ENCODE measurements at places on chromosomes 6 and 20.
A peak's percentile ranks its signal among the peaks of the same experiment; 100 is the strongest.

DNA sequence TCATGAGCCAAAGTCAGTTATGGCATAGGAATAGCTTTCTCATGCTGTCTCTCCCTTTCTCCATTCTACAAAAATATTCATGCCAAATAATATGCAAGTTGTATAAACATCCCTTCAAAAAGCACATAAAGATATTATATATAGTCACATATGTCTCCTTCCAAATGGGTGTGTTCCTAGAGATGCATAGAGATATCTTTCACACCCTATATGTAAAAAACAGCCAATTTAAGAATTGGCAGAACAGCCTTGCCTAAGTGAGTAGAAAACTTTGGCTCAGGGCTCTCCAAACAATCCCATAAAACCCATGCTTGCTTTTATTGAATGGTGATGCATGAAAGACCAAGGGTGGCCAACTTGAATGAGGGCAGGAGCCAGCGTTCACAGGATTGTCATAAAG, 274.7 kb upstream of the SUPT3H start:
- peaks cover 3% of the 10 kb centered on the region for H3K27me3 ChIP-seq
- H3K36me3 ChIP-seq, result no peaks in the 10 kb centered on the region
- no peaks in the 10 kb centered on the region for H3K4me1 ChIP-seq
- no peak for DNase-seq
- H3K27ac ChIP-seq, result no peak overlapping the region

GRCh38 chr6:148164645-148165044, 178.0 kb upstream of the SASH1 start:
- H3K36me3 ChIP-seq, result no peaks in the 10 kb centered on the region
- H3K4me1 ChIP-seq, result no peaks in the 10 kb centered on the region
- DNase-seq, result no peak
- H3K27ac ChIP-seq, result no peak overlapping the region

DNA sequence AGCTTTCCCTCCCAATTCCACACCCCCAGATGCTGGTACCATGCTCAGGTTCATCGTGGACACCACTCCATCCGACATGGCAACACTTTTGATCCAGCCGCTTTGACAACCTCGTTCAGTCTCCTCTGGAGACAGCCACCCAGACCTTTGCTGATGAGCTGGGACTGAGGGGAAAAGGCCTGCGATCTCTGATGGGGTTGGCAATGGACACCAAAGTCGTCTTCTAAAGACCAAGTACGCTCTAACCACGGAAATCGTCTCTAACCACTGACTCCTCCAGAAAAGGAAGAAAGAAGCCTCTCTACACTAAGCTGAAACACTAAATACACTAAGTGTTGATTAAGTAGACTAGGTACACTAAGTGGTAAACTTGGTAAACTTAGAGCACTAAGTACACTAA, 26.1 kb upstream of the HLA-E start:
- H3K36me3 ChIP-seq, result no peaks in the 10 kb centered on the region
- H3K4me1 ChIP-seq, result peaks cover 14% of the 10 kb centered on the region
- no peak overlapping the region for H3K27ac ChIP-seq
- H3K27me3 ChIP-seq, result peaks cover 88% of the 10 kb centered on the region
- no peak for DNase-seq

GRCh38 chr6:145349950-145350510, 385.3 kb downstream of the EPM2A start:
- H3K4me3 ChIP-seq, result no peak overlapping the region
- H3K27me3 ChIP-seq, result no peaks in the 10 kb centered on the region
- no peak overlapping the region for H3K27ac ChIP-seq
- H3K36me3 ChIP-seq, result no peaks in the 10 kb centered on the region
- no peaks in the 10 kb centered on the region for H3K4me1 ChIP-seq

GRCh38 chr6:1057490-1058135, 254.3 kb upstream of the FOXQ1 start:
- H3K27me3 ChIP-seq, result no peaks in the 10 kb centered on the region
- no peaks in the 10 kb centered on the region for H3K4me1 ChIP-seq
- no peaks in the 10 kb centered on the region for H3K36me3 ChIP-seq
- H3K27ac ChIP-seq, result no peak overlapping the region

DNA sequence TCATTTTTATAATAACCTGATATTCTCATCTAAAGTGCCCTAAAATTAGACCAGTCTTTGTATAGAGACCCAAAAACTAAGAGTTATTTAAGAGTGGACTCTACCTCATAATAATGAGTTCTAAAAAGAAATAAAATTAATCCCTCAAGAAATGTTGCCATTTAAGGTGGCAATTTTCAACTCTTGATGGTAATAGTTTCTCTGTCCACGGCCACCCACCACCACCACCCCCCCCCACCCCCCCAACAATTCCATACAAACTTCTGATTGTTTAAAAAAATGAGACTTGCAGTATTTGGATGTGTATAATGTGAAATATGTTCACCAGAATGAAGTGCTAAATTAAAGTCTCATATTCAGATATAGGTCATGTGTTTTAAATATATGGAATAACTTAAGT, 2.4 kb downstream of the MAP7 start:
- H3K4me1 ChIP-seq, result peaks cover 11% of the 10 kb centered on the region
- H3K4me3 ChIP-seq, result no peak overlapping the region
- peaks cover 43% of the 10 kb centered on the region for H3K27me3 ChIP-seq
- no peaks in the 10 kb centered on the region for H3K36me3 ChIP-seq
- DNase-seq, result no peak
- H3K27ac ChIP-seq, result no peak overlapping the region

DNA sequence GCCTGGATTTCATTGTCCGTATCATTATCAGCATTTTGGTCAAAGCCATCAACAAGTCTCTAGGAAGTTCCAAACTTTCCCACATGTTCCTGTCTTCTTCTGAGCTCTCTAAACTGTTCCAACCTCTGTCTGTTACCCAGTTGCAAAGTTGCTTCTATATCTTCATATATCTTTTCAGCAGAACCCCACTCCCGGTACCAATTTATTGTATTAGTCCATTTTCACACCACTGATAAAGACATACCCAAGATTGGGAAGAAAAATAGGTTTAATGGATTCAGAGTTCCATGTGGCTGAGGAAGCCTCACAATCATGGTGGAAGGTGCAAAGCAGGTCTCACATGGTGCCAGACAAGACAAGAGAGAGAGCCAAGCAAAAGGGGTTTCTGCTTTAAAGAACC, 293.2 kb downstream of the EPM2A start:
- H3K4me1 ChIP-seq, result no peaks in the 10 kb centered on the region
- H3K36me3 ChIP-seq, result no peaks in the 10 kb centered on the region
- H3K27me3 ChIP-seq, result no peaks in the 10 kb centered on the region
- no peak for DNase-seq
- no peak overlapping the region for H3K4me3 ChIP-seq
- H3K27ac ChIP-seq, result no peak overlapping the region

GRCh38 chr6:85473748-85474147, 23.9 kb downstream of the NT5E start:
- H3K4me3 ChIP-seq, result no peak overlapping the region
- no peak for DNase-seq
- no peaks in the 10 kb centered on the region for H3K27me3 ChIP-seq
- no peak overlapping the region for H3K27ac ChIP-seq

GRCh38 chr20:49483018-49483695, 689 bp upstream of the KCNB1 start:
- no peak for DNase-seq
- peaks cover 5% of the 10 kb centered on the region for H3K4me1 ChIP-seq
- peak overlapping the region; percentile 61 for H3K4me3 ChIP-seq
- no peaks in the 10 kb centered on the region for H3K36me3 ChIP-seq
- H3K27ac ChIP-seq, result peak overlapping the region; percentile 76
- H3K27me3 ChIP-seq, result no peaks in the 10 kb centered on the region

GRCh38 chr6:47203266-47203937, 106.3 kb downstream of the TNFRSF21 start:
- no peaks in the 10 kb centered on the region for H3K36me3 ChIP-seq
- DNase-seq, result no peak
- H3K27ac ChIP-seq, result no peak overlapping the region
- no peak overlapping the region for H3K4me3 ChIP-seq

DNA sequence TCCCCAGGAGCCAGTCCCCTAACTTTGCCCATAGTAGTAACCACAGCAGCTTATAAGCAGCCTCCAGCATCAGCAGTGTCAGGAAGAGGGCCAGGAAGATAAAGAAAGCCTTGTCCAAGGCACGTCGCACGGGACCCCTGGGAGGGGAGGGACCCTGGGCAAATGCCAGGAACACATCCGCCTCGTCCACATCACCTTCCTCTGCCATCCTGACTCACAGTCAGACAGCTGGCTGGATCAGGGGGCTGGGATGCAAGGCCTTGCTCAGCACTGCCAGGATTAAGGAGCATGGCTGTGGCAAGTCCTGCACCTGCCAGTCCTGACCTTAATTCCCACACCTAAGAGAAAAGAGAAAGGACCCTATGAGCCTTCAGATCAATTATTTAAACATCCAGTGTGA, 11.5 kb upstream of the ZBTB22 start:
- H3K36me3 ChIP-seq, result no peaks in the 10 kb centered on the region
- DNase-seq, result no peak
- no peak overlapping the region for H3K27ac ChIP-seq
- no peak overlapping the region for H3K4me3 ChIP-seq
- H3K4me1 ChIP-seq, result peaks cover under 1% of the 10 kb centered on the region

DNA sequence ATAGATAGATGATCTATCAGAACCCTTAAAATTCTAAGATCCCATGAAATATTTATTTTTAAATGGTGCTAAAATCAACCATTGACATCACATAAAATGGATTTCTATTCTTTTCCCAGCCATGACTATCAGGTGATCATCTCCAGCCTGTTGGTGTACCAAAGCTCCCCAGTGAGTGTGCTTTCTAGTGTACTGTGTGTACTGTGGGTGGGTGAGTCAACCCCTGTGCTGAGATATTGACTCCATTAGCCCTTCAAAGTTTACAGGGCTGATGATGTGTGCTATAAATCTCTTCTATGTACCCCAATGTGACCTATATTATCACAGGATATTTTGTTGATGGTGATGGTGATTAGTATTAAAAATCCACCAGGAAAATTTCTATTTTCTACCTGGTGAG, 344.6 kb downstream of the MMUT start:
- no peak overlapping the region for H3K4me3 ChIP-seq
- H3K27ac ChIP-seq, result no peak overlapping the region
- no peaks in the 10 kb centered on the region for H3K27me3 ChIP-seq
- no peaks in the 10 kb centered on the region for H3K36me3 ChIP-seq

GRCh38 chr6:97702248-97702647, 419.2 kb upstream of the MMS22L start:
- DNase-seq, result no peak
- no peak overlapping the region for H3K27ac ChIP-seq
- H3K27me3 ChIP-seq, result no peaks in the 10 kb centered on the region

DNA sequence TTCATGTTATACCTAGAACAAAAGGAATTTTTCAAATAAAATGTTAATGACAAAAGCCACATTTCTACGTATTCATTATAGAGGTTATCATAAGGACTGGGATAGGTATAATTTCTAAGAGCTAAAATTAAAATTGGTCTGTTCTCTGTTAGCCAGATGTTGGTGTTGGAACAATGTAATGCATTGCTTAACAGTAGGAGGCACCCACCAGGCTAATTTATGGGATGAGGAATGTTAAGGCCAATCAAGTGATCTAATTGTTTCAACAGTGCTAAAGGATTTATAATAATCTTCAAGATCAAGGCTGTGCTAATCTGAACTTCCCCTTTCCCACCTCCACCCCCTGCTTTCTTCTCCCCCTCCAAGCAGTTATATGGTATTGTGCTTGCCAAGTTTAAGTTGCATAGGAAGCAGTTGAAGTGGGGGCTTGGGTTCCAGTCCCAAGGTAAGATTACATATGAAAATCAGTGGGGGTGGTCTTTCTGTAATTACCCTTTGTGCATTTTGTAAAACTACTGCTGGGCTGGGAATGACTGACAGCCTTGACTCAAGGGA, 89.2 kb upstream of the BACH2 start:
- no peaks in the 10 kb centered on the region for H3K36me3 ChIP-seq
- H3K27me3 ChIP-seq, result no peaks in the 10 kb centered on the region
- H3K4me1 ChIP-seq, result peaks cover 5% of the 10 kb centered on the region
- no peak overlapping the region for H3K27ac ChIP-seq
- no peak for DNase-seq

DNA sequence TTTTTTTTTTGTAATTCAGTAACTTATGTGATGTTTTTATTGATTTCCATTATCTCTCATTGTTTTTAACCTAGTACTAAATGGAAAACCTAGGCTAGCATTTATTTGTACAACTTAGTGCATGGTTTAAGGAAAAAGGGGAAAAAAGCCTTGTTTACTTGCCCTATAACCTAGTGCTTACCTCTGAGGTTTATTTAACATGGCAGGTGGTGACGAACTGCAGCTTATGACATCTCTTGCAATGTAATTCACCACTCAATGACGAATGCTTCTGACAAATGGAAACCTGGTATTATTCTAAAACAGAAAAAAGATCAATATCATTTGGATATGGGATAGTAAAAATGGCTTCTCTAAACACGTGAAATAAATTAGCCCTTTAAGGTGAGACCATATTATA, 618.6 kb upstream of the FLRT3 start:
- H3K4me3 ChIP-seq, result no peak overlapping the region
- H3K27ac ChIP-seq, result no peak overlapping the region
- no peak for DNase-seq
- H3K4me1 ChIP-seq, result peaks cover 6% of the 10 kb centered on the region
- no peaks in the 10 kb centered on the region for H3K27me3 ChIP-seq
- H3K36me3 ChIP-seq, result no peaks in the 10 kb centered on the region

DNA sequence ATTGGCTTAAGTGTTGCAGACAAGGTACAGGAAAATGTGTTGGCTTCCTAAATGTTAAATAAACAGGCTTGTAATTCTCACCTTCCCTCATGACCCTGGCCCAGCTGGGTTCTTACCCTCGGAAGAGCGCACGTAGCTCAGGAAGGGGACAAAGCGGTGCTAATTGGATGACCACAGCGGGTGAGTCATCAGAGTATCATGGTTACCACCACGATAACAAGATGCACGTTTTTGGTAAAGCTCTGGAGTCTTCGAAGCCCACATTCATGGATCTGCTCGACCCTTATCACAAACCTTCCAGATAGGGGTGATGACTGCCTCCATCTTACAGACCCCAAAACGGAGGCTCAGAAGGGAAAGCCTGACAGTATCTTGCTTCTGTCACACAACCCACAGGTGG, 32.8 kb downstream of the APCDD1L start:
- no peak overlapping the region for H3K4me3 ChIP-seq
- no peak for DNase-seq
- no peaks in the 10 kb centered on the region for H3K36me3 ChIP-seq
- no peaks in the 10 kb centered on the region for H3K4me1 ChIP-seq

- no peak overlapping the region for H3K27ac ChIP-seq
- no peaks in the 10 kb centered on the region for H3K36me3 ChIP-seq
- no peaks in the 10 kb centered on the region for H3K27me3 ChIP-seq
Observed at GRCh38 chr6:78810146-78810545, 57.2 kb upstream of the IRAK1BP1 start.

GRCh38 chr6:147190556-147190955, 13.7 kb upstream of the STXBP5 start:
- no peaks in the 10 kb centered on the region for H3K27me3 ChIP-seq
- H3K36me3 ChIP-seq, result no peaks in the 10 kb centered on the region
- no peak for DNase-seq
- H3K4me3 ChIP-seq, result no peak overlapping the region
- no peak overlapping the region for H3K27ac ChIP-seq

GRCh38 chr6:37866590-37867507, 47.3 kb downstream of the ZFAND3 start:
- H3K36me3 ChIP-seq, result no peaks in the 10 kb centered on the region
- no peak overlapping the region for H3K4me3 ChIP-seq
- H3K4me1 ChIP-seq, result peaks cover 47% of the 10 kb centered on the region
- DNase-seq, result no peak
- no peaks in the 10 kb centered on the region for H3K27me3 ChIP-seq

GRCh38 chr6:12911427-12911826, 194.9 kb downstream of the PHACTR1 start:
- no peaks in the 10 kb centered on the region for H3K4me1 ChIP-seq
- DNase-seq, result no peak
- no peaks in the 10 kb centered on the region for H3K27me3 ChIP-seq
- no peak overlapping the region for H3K27ac ChIP-seq

- H3K27ac ChIP-seq, result no peak overlapping the region
- no peaks in the 10 kb centered on the region for H3K36me3 ChIP-seq
- no peaks in the 10 kb centered on the region for H3K27me3 ChIP-seq
Observed at GRCh38 chr20:4788314-4788713, 66.6 kb downstream of the PRND start.
